Calu3 (cell line): ENCODE measurements at places on chromosomes 13 and 19. TPM values are rescaled to one million over a fixed set of nuclear protein-coding genes. Genes with fewer than 3 reads are reported as not detected.
A peak's percentile ranks its signal among the peaks of the same experiment; 100 is the strongest.

DNA sequence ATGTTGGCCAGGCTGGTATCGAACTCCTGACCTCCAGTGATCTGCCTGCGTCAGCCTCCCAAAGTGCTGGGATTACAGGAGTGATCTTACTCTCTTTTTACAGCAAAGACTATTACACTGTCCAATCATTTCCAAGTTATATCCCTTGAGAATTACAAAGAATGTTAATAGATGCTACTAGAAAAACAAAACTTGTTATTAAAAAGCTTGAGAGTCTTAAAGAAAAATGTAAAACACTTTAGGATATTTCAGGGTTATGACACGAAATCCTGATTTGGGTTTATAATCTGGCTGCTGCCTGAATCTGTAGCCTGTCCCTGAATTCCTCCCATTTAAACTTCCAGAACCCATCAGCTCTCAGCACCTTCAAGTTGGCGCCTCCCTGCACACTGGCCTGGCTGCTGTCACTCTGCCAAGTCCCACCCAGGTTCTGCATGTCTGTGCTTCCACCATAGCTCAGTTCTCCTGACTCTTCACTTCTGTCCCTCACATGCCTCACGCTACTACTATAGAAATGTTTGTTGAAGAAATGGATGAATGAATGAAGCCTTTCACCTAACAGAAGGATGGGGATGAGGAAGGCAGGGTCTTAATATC lies 55.8 kb upstream of the RFXAP start:
- no peak for DNase-seq
- no peak overlapping the region for H3K27ac ChIP-seq
- H3K4me3 ChIP-seq: no peak overlapping the region
- peaks cover 59% of the 10 kb centered on the region for H3K4me1 ChIP-seq
- H3K36me3 ChIP-seq: peaks cover 5% of the 10 kb centered on the region

GRCh38 chr13:64332048-64332447 lies 2898.1 kb downstream of the PCDH9 start:
- H3K4me3 ChIP-seq: no peak overlapping the region
- no peaks in the 10 kb centered on the region for H3K36me3 ChIP-seq
- H3K27ac ChIP-seq: no peak overlapping the region
- DNase-seq: no peak
- no peaks in the 10 kb centered on the region for H3K27me3 ChIP-seq

- H3K27me3 ChIP-seq: no peaks in the 10 kb centered on the region
- no peaks in the 10 kb centered on the region for H3K36me3 ChIP-seq
- no peak overlapping the region for H3K4me3 ChIP-seq
- H3K4me1 ChIP-seq: no peaks in the 10 kb centered on the region
- H3K27ac ChIP-seq: peak overlapping the region; percentile 86
These were observed 406.8 kb downstream of the KLF5 start for GRCh38 chr13:73465617-73465971.

DNA sequence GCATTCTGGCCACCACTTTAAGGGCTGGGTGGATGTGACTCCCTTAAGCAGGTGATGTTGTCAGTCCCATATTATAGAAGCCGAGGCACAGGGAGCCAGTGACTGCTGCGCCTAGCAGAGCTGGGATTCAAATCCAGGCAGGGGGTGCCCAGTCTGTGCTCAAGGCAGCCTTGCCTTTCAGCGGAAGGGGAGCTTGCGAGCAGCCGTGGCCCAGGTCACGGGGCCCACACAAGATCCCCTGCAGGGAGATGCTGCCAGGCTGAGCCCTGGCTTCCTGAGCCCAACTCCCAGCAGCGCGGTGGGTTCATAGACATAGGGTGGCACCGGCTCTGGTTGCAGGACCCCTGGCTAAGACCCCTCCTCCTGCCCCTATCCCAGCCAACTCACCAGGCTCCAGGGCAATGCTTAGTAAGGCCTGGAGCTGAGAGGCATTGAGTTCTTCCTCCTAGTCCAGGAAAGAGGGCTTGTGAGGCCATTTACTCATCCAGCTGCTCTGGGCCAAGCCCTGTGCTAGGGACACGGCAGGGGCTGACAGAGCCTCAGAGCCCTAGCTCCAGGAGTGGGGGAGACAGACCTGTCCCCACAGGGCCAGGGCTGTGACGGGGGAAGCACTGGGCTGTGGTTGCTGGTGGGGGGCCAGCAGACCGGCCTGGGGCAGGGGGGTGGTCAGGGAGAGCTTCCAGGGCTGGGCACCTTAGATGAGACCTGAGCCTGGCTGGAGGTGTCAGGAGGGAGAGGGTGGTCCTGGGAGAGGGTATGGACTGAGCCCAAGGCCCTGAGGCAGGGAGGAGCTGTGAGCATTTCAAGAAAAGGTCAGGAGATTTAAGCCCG lies 9.6 kb downstream of the CAPN12 start:
- H3K4me1 ChIP-seq: peaks cover 39% of the 10 kb centered on the region
- peaks cover 87% of the 10 kb centered on the region for H3K36me3 ChIP-seq
- H3K4me3 ChIP-seq: peak overlapping the region; percentile 47
- DNase-seq: peak; percentile 41

Gene TUBB4A
- 1.4 and 1.5 TPM in 2 replicates for total RNA-seq

Gene SWSAP1
- total RNA-seq: 1.7 and 2.0 TPM in 2 replicates
